ENCODE measurements at places on chromosomes 4 and X.

DNA sequence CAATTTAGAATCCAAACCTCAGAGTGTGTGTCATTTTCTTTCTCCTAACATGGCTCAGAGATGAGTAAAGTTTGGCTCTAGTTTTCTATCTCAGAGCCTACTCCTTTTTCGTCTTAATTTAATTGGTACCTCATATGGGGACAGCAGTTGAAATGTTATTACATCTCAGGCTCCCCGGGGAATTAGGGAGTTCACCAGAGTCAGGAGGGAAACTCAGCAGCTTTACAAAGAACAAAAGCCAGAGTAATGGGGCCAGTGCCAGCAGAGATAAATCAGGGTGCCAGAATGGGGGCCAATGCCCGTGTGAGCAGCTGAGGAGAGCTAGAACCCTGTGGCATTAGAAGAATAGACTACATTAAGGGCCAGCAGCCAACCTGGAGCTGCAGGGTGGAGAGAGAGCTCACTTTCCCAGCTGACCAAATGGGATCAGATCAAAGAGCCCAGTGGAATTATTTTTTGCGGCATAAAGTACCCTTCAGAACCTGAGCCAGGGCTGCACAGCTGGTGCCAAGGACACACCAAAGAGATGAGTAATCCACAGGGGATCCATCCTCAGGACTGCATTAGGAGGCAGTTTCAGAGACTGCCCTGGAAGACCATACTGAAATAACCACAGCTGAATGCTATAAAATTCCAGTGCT, 207.1 kb upstream of the DKK2 start:
- no peak for DNase-seq

- no peak for DNase-seq
Measured at GRCh38 chrX:139194571-139195280, 335.8 kb upstream of the F9 start.

- DNase-seq, result no peak
Measured at GRCh38 chr4:12595986-12596385, 888.2 kb downstream of the RAB28 start.

- no peak for DNase-seq
Measured at GRCh38 chrX:14355556-14355955, 173.8 kb upstream of the GLRA2 start.

DNA sequence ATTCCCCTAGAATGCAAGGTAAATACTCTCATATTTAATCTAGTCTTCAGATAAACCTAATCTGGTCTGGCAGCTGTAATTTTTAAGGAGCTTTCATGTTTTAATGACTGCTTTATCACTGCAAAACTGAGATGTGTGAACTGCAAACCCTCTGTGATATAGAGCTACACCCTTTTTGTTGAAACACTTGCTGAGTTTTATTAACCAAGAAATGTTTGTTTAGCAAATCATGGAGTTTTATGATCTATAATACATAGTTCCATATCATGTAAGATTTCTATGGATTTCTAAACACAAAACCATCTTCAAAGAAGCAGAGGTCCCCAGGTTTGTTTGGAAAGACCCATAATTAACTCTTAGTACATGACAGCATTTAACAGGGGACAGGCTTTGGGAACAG, 126.4 kb downstream of the BTC start:
- no peak for DNase-seq

- peak; percentile 0 for DNase-seq
Measured at GRCh38 chrX:102934624-102935023, 2.4 kb upstream of the RAB40AL start.

DNA sequence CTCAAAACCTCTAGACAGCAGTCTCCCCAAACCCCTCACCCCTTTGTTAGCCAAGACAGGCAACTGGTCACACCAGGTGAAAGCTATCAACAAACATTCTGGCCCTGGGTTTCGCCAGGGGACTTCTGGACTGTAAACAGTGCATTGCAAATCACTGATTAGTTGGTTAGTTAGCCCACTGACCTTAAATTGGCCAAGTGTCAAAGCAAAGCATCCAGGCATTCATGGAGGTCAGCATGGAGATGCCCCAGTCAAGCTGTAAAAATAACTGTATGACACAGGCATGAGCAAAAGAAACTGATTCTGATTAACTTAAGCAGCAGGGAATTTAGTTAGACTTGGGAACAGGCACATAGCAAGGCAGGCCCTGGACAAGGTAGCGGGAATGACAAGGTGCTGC, 156.0 kb upstream of the TTC29 start:
- DNase-seq, result no peak

- DNase-seq, result no peak
Measured at GRCh38 chrX:15376956-15377355, 7.3 kb downstream of the VEGFD start.

GRCh38 chr4:87375719-87376291, 15.2 kb downstream of the HSD17B11 start:
- DNase-seq, result no peak

DNA sequence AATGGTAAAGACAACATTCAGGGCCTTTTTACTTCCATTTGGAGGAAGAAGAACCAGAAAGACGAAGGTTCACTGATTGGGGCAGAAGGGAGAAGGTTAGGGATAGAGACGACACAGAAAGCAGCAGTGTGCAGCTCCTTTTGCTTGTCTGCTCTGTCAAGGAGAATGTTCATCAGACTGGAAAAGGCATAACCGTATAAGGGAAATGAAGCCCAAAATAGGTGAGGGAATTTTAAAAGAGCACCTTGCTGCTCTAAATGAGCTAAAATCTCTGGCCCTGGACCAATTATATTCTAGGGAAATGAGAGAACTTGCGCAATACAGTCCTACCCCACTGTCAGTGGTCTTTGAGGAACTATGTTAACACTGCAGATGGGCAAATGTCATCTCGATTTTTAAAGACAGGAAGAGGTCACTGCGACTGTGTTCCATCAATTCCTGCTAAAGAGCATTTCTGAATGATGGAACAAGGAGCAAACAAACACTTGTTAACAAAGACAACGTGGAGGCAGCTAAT, 909.8 kb upstream of the FTHL17 start:
- DNase-seq, result no peak

GRCh38 chr4:4334798-4335520, 44.9 kb downstream of the ZBTB49 start:
- peak; percentile 61 for DNase-seq

- no peak for DNase-seq
Measured at GRCh38 chrX:126718440-126718839, 101.1 kb upstream of the PRR32 start.

DNA sequence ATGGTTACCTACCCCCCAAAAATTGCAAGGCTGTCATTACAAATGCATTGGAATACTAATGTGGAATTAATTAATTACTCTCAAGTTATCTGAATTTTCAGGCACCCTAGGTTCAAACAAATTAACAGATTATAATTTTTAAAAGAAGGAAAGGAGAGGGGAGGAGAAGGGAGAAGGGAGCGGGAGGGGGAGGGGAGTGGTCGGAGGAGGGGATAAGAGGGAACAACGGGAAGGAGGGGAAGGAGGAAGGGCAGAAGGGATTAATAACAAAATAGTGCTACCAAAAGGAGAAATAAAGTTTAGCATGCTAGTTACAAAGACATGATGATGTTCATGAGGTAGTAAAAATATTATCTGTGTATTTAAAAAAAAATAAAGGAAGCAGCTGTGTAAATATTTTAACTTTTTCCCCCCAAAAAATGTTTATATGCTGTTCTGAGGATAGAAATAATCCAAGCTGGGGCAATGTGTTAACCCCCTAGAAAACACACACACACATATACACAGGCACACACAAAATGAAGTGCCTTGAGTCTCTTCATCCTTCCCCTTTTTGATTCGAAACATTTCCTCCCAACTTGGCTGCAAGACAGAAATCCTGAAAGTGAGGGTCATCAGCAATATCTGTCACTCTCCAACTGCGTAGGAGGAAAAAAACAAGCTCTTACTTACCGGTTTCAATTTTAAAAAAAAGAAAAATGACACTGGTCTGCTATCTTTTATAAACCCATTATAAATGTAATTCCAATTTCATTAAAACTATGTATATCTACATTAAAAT, 58.8 kb downstream of the PPP3CA start:
- DNase-seq, result no peak

DNA sequence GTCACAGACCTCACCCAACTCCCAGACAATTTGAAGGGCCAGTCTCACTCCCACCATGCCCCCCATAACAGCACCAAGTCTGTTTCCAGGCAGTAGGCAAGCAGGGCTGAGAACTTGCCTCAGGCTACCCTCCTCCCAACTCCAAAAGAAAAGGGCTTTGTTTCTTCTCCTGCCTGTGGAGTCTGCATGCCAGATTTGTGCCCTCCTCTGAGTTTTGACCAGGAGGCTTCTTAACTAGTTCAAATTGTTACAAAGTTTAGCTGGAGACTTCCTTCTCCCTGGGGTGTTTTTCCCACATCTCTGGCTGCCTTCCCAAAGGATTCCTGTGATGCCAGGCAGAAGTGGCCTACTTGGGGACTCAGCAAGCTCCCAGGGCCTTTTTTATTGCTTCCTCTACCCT, 29.6 kb downstream of the PBDC1 start:
- DNase-seq, result no peak
